ENCODE measurements at places on chromosomes 1 and 21.

DNA sequence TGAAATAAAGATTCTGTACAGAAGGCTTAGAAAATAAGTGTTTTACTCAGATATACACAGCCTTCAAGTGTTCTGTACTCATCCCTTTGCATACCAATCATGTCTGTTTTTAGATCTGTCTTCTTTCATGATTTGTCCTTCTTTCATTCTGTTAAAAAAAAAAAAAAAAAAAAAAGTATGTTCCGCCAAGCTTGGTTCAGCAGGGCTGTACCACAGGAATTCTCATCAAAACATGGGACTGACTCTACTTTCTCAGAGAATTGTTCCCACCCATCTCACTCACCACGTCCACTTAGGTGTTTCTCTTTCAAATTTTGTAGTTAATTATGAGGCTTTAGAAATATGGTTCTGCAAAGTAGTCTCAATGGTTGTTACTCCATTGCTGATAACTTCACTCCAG is 119.0 kb downstream of the AK5 start:
- no peak for DNase-seq

DNA sequence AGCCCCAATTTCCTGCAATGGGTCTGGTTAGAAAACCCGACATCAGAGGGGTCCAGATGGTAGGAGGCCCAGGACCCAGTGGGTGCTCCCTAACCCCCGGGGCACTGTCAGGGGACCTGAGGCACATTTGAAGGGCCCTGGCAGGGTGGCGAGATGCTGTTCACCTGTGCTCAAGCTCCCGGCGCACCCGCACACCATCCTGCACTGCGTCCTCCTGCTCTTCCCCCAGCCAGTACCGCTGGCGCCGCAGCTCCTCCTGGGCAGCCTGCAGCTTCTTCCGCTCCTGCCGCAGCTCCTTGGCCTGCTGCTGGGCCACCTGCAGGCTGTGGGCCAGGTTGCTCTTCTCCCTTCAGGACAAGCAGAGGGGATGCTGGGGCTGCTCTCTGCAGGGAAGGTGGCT is 36.0 kb downstream of the RNU1-1 start:
- DNase-seq: no peak

- no peak for DNase-seq
Measured at GRCh38 chr1:32448773-32449456, 16.0 kb upstream of the ZBTB8B start.

DNA sequence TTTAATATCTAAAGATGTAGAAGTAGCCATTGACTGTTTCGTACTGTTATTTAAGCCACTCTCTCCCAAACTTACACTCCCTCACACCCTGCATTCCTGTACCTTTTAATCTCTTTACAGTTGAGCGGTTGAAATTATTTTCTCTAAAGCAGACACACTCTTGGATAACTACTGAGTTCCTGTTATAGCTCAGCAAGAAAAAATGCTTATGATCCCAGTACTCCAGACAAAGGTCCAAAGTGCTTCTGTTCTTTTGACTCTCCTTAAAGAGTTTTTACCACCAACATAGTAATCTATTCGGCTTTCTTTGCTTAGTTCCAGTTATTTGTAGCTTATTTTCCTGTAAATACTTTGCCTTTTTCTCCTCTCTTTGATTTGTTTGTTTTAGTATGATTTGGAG is 100.1 kb downstream of the ATF6 start:
- DNase-seq: no peak

- DNase-seq: no peak
Measured at GRCh38 chr1:983798-984475, 2.0 kb upstream of the PERM1 start.

DNA sequence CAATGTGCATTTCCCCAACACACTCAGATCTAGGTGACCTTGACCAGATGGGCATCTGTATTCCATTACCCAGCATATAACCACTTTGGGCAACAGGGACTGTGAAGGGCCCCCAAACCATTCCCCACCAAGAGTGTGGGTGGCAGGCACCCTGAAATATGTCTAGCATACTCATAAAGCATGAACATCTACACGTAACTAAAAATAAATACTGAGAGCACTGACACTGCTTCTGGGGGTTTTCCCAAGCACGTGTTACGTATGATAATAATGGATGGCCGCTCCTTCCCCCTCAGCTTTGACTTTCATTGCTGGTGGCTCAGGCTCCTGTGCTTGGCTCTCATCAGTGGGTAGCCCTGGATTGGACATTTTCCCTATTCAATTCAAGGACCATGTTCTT is 39.1 kb downstream of the IGSF3 start:
- no peak for DNase-seq

DNA sequence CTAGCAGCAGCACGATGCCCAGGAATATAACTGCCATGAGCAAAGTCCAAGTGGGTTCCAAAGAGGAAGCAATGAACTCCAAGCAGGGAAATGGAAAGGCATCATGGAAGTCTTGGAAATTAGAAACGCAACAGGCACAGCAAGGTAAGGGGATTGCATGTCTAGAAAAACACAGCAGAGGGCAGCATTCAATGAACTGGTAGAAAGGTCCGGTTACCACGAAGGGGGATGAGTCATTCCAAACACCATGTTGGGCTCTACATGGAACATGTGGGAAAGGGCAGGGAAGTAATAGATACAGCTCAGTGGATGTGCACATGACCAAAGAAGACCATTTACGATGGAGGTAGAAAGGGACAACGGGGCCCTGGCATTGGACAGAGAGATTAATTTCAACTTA is 36.4 kb downstream of the RXRG start:
- no peak for DNase-seq

GRCh38 chr1:175514387-175514953 is 228.9 kb downstream of the TNR start:
- DNase-seq: no peak

DNA sequence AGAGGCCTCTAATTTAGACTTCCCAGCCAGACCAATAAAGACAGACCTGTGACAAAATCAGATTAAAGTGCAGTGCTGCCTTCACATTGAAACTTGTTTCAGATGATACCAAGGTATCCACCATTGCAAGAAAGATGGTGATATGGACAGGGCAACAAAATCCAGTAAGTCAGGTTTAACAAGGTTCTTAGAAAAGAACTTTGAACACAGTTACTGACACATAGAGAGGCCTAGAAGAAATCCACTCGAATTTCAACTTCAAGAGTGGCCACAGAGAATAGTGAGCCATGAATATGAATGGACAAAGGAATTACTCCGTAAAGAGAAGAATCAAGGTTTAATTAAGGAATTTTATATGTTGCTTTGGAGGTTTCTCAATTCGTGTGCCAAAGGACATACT is 230.4 kb downstream of the KCNT2 start:
- no peak for DNase-seq

DNA sequence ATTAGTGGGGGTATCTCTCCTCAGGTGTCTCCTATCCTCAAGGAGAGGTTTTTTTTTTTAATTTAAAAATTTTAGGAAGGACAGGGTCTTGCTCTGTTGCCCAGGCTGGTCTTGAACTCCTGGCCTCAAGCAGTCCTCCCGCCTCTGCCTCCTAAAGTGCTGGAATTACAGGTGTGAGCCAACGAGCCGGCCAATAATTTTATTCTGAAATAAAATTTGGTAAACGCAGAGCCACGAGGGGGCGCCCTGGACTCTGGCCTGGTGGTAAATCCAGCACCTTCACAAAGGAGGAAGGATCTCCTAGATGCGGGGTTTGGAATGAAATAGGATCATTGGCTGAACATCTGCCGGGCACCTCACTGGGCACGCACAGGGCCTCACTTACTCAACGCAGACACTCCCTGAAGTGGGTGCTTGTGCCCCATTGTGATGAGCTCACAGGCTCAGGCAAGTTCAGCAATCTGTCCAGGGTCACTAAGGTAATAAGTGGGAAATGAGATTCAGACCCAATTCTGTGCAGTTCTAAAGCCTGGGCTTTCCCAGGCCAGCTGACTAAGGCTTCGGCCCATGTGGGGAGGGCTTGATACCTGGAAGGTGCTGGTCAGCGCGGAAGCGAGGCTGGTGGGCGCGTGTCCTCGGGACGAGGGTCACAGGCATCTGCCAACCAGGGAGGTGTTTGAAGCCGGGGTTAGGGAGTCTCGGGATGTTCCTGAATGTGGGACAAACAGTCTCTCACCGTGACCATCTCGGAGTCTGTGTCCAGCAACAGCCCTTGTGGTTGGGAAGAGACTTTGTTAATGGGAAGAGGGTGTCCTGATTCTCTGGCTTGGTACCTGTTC is 32.7 kb upstream of the ETV3 start:
- DNase-seq: no peak
